Smooth muscle cell of bladder (primary cell): ENCODE measurements at places on chromosomes 5 and 9. TPM values are rescaled to one million over a fixed set of nuclear protein-coding genes. Genes with fewer than 3 reads are reported as not detected.

Gene MAMDC4
- total RNA-seq: 0.85 and 2.2 TPM in 2 replicates

Gene IL7R
- 6.4 and 8.8 TPM in 2 replicates for total RNA-seq

Gene CCL27
- not detected in 2 replicates for total RNA-seq

Gene JADE2
- 18.6 and 19.7 TPM in 2 replicates for total RNA-seq

Gene NDUFB6
- total RNA-seq: 49.2 and 52.5 TPM in 2 replicates

Gene SPATA31A3
- total RNA-seq: not detected in 2 replicates

Gene TIMD4
- total RNA-seq: not detected in 2 replicates

Gene KCNIP1
- total RNA-seq: not detected in 2 replicates

Gene NREP
- total RNA-seq: 42.1 and 85.4 TPM in 2 replicates

Gene NLN
- 18.8 and 18.9 TPM in 2 replicates for total RNA-seq

Gene NSD1
- total RNA-seq: 31.0 and 37.5 TPM in 2 replicates

Gene ZNF484
- 10.5 and 12.3 TPM in 2 replicates for total RNA-seq

Gene SPINK1
- total RNA-seq: not detected in 2 replicates

Gene POLR3G
- total RNA-seq: 2.6 and 4.6 TPM in 2 replicates

Gene SPATA6L
- 0.28 and 0.43 TPM in 2 replicates for total RNA-seq

Gene REEP5
- 39.3 and 54.1 TPM in 2 replicates for total RNA-seq

Gene C5
- 4.5 and 4.8 TPM in 2 replicates for total RNA-seq

Gene MARCHF3
- 48.4 and 73.0 TPM in 2 replicates for total RNA-seq

Gene ACOT12
- total RNA-seq: 0.74 and 2.1 TPM in 2 replicates

Gene CTXN3
- not detected in 2 replicates for total RNA-seq

Gene TMEM161B
- 10.8 and 11.9 TPM in 2 replicates for total RNA-seq

Gene PCDHA4
- 0.14 and 0.37 TPM in 2 replicates for total RNA-seq

Gene ZNF883
- total RNA-seq: 1.2 and 1.8 TPM in 2 replicates

Gene PPP2CA
- total RNA-seq: 43.4 and 55.8 TPM in 2 replicates

Gene PCDHA11
- under 0.01 and 0.65 TPM in 2 replicates for total RNA-seq

Gene CAMLG
- 46.4 and 48.2 TPM in 2 replicates for total RNA-seq

Gene SLC35D2
- total RNA-seq: 13.4 and 17.2 TPM in 2 replicates

Gene PHF24
- total RNA-seq: under 0.01 TPM in 1 of 2 replicates, not detected in the other

Gene SPATA31D4
- total RNA-seq: not detected in 2 replicates

Gene NIPSNAP3A
- 23.0 and 27.0 TPM in 2 replicates for total RNA-seq

Gene IFNA2
- total RNA-seq: not detected in 2 replicates

Gene NR6A1
- 0.09 and 0.14 TPM in 2 replicates for total RNA-seq

Gene SLC6A18
- not detected in 2 replicates for total RNA-seq

Gene PCDHB7
- total RNA-seq: 0.18 and 0.71 TPM in 2 replicates

Gene CCDC187
- under 0.01 TPM in 2 replicates for total RNA-seq

Gene SV2C
- not detected in 2 replicates for total RNA-seq
